ENCODE measurements at places on chromosomes 2 and 18.
A peak's percentile ranks its signal among the peaks of the same experiment; 100 is the strongest.

DNA sequence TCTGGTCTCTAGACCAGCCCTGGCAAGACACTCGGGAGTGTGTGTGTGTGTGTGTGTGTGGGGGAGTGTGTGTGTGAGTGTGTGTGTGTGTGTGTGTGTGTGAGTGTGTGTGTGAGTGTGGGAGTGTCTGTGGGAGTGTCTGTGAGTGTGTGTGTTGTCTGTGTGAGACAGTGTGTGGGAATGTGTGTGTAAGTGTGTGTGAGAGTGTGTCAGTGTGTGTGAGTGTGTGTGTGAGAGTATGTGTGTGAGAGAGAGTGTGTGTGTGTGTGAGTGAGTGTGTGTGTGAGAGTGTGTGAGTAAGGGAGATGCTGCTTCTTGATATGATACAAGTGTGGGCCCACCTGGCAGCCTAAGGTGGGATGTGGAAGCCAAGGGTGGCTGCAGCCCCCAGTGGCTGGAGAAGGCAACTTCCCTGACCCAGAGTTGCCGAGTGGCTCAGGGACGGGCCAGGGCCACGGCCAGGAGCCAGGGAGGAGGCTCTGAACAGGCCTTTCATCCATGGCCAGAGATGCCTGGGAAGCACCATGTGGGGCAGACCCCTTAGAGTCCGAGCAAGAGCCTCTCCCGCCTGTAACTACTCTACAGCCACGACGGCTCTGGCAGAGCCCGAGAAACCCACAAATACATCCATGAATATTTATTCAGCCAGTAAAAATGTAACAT, 159.3 kb upstream of the MYCN start:
- no peak for DNase-seq

DNA sequence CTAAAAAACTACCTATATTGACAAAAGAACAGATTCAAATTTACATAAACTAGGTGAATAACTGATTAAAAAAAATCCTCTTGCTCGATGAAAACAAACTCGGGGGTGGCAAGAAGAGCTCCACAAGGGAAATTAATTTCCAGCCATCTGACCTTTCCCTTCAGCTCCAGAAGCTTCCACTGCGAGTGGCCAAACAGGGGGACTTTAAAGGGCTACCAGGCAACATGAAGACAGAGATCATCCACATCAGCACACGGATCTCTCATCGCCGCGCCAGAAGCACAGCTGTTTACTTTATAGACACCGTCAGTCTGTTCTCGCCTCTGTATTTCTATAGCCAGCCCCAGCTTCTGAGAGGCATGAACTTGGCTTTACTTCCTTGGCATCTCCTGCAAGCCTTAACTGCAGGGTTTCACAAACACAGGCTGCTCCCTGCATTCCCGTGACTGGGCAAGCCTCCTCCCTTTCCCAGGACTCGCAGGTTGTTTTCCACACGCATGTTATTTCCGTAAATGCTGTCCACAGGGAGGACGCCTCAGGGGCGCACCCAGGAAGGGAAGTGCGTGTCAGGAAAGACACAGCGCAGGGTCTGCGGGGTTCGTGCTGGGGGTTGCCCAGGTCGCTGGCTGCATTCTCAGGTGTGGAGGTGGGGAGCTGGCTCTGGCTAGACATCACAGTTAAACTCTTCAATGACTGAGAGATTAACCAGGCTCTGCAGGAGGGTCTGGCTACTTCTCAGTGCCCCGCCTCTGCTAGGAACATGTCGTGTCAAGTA, 85.0 kb downstream of the USP40 start:
- peak; percentile 42 for DNase-seq

- DNase-seq, result no peak
Observed at GRCh38 chr2:205022841-205023240, 477.6 kb downstream of the PARD3B start.

GRCh38 chr2:212727751-212728150, 189.1 kb upstream of the ERBB4 start:
- DNase-seq, result no peak

GRCh38 chr2:8408560-8409460, 273.0 kb upstream of the ID2 start:
- DNase-seq, result no peak
